Left colon (tissue), 2 donors: ENCODE measurements at places on chromosomes 2 and 18.

DNA sequence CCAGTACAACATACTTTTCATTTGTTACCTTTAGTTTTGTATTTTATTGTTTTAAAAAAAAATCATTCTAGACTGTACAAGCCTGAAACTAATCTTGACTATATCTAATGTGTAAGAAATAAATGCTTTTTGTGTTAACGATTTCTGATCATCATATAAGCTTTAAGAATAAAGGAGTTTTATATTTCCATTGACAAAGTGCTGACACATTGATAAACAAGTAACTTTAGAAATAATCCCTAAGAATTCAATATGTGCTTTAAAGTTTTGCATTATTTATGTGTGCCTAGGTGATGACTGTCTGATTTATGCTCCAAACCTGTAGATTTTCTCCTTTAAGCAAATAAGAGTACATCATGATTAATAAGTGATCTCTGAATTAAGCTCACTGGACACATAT lies 247.2 kb upstream of the BOD1L2 start:
- no peak for DNase-seq

DNA sequence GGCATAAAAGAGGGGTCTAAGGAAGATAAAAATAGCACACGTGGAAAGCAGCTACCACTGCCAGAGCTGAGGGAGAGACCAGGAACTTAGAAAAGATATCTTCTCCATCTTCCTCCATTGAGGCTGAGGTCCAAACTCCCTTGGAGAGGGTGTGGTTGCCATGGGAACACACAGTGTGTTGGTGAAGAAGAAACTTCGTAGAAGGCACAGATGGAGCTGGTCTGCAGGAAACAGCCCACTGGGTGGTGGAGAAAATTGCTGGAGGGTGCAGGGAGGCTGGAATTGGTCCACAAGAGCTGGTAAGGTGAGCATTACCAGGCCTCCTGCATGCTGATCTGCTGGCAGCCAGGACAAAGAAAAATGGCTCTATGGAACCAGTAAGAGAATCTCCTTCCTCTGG lies 191.0 kb downstream of the HRH4 start:
- no peak for DNase-seq

- no peak for DNase-seq
These were observed 1227.8 kb upstream of the ZEB2 start for GRCh38 chr2:145747715-145748114.

DNA sequence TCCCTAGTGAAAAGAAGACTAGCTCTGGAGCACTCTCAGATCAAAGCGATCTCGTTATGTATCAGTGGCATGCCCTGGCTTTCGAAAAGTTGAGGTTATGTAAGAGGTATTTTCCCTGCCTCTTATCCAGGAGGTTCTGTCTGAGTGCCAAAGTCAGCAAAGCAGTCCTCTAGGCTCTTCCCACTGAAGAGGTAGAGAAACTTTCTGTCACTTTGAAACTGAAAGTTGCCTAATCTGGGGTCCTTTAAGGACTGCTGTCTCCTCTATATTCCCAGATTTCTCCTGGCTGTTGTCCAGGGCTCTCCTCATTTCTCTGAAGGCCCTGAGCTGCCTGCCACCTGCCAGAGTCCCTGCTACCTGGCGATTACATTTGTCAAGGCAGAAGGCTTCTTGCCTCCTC lies 96.3 kb downstream of the B3GNT2 start:
- DNase-seq: no peak

DNA sequence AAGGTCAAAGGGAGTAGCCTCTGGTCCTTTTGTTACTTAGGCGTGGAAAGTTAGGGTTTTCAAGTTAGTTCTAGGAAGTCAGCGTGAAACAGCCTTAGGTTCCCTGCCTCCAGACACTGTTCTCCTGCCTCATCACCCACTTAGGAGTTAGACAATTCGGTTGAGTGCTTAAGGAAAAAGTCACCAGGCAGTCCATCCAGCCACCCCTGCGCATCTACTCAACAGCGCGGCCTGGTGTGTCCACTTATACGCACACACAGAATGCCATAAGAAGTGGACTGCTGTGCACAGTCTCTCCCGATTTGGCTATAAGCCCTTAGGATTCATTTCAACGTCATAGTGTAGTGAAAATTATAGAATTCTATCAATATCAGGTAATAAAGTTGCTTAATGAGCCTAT lies 470.8 kb upstream of the TNP1 start:
- DNase-seq: no peak

GRCh38 chr18:50700245-50701165 lies 119.3 kb downstream of the MRO start:
- peak; percentile 2 for DNase-seq

DNA sequence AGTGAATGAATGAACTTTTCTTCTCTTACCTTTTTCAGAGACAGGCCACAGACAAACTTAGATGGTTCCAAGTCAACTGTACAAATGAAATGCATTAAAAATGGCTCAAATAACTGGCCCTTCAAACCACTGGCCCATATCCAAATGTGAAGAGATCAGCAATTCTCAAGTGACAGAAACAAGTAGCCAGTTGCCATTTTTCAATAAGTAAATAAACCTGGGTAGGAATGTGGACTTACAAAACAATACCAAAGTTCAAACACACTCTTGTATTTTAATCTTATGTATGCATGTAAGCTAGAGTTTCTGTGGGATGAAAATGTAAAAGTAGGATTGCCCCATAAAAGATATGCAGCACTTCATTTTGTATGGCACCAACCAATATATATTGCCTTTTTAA lies 129.2 kb downstream of the MEP1B start:
- DNase-seq: no peak

DNA sequence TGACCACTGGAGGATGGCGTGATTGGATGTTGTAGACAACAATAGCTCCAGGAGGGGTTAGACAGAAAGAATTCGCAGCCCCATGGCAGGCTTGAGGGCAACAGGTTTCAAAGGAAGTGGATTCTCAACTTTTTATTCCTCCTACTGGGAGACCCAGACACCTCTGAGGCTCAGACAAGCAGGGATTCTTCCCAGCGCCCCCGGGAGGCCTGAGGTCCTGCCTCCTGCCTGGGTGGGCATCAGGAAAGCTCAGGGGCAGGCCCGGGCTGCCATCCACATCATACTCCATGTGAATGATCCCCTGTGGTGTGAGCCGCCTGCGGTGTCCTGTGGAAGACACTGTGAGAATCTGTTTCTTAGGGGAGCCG lies 203.5 kb downstream of the CYP26B1 start:
- DNase-seq: no peak

GRCh38 chr2:109330056-109330455 lies 201.1 kb downstream of the SH3RF3 start:
- no peak for DNase-seq

GRCh38 chr2:12070581-12070980 lies 324.1 kb downstream of the LPIN1 start:
- DNase-seq: no peak

GRCh38 chr18:49238433-49239042 lies 221.9 kb downstream of the DYM start:
- DNase-seq: no peak

DNA sequence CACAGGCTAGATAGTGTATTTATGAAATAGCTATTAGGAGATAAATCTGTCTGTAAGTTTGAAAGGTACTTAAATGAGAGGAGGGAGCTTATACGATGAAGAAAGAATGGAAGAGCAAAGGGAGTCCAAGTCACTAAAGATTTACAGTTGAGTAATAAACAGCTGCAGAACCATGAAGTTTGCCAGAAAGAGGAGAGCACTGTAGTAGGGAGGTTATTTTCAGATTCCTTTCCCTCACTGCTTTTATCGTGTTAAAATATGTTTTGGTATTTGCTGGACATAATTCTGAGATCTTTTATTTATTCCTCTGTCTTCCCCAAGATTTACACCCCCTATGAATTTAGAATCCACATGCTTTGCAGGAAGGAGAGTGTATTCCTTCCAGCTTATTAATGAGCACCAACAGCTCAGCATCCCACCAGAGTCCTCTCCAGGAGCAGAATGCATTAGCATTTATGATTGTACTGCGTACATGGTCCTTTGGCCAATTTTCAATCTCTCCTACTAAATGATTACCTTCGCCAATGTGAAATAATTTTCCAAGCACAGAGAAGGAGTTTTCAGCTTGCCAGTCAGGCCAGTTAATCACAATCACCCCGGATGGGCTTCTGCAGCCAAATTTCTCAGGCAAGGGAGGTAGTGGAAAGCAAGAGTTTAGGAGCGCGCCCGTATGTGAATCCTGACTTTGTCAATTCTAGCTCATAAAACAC lies 297.0 kb downstream of the NBAS start:
- DNase-seq: no peak

- DNase-seq: no peak
These were observed 11.6 kb upstream of the RBFA start for GRCh38 chr18:80022613-80023012.

DNA sequence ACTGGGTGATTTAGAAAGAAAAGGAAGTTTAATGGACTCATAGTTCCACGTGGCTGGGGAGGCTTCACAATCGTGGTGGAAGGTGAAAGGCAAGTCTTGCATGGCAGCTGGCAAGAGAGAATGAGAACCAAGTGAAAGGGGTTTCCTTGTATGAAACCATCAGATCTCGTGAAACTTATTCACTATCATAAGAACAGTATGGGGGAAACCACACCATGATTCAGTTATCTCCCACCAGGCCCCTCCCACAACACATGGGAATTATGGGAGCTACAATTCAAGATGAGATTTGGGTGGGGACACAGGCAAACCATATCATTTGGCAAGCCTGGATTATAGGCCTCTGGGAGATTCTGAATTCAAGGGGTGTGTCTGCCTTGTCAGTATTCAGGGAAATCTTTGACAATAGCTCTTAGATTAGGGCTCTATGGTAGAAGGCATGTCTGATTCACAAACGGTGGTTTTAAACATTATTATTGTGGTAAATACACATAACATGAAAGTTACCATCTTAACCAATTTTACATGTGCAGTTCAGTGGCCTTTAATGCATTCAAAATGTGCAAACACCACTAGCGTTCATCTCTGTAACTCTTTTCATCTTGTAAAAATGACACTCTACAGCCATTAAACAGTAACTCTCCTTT lies 15.3 kb upstream of the PLB1 start:
- DNase-seq: no peak

DNA sequence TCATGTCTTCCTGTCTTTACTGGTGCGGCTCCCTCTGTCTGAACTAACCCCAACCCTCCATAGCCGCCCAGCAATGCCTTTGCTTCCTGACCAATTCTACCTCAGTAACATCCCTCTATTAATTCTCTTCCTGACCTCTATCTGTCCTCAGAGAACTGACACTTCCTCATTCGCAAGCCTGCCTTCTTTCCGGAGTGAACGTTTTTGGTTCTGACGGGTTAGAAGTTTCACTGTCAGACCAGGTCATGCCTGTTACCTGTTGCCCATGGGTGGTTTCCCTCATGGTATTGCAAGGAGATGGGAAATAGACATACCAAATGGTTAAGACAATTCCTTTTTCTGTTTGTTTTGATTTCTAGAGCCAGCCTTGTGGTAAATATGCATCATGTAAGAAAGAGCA lies 453.4 kb upstream of the SLC14A2 start:
- DNase-seq: no peak

DNA sequence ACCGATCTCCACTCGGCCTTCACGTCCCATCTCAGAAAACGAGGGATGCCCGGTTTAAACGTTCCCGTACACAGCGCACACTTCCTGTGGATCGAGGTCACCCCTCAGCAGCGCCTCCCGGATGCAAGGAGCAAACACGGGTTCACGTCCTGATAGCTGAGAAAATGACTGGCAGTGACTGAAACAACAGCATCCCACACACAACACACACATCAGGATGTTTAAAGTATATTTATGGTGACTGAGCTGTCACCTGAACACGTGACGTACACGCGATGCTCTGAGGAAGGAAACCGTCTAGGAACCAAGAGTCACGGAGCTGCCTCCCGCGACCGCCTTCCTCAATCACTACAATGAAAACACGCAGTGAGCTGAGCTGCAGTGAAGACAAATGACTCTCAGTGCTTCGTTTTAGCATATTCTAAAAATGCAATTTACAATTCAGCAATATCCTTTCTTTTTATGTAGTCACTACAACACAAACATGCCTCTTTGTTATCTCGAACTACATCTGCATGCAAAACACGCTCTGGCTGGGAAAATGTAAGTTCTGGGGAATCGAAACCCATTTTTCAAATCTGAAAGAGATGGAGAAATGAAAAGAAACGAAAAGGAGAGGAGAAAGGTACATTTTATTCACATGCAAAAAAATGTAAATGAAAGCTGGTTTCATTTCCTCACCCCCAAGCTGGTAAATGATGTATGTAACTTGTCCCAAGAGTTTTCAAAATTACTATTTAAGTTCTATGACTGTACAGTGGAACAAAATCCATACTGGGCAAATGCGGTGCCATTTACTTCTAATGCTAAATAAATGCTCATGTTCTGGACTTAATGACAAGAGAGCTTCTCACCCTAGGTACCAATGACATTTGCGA lies 19.8 kb downstream of the HDAC4 start:
- DNase-seq: no peak

- no peak for DNase-seq
These were observed 55.3 kb upstream of the SULT1C3 start for GRCh38 chr2:108184419-108184818.
